ENCODE measurements at places on chromosomes 5 and 9.

DNA sequence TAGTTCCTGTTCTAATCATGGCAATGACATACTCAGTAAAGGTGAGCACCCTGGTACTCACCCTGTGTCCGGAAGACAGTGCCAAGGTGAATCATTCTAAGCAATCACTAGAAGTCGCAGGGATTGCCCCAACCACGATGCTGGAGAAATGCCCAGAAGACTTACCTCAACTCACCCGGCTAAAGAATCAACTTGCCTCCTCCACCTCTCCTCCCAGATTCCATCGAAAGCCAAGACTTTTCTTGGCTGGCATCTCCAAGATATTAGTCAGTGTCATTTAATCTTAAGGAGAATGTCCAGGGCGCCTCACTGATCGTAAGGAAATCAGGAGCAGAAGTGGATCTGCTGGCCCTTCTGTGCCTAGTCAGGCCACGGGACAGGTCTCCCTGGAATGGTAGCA, 204.9 kb downstream of the ERCC6L2 start:
- no peak for DNase-seq

GRCh38 chr5:93578813-93579691, 2.0 kb downstream of the NR2F1-AS1 start:
- DNase-seq, result no peak

GRCh38 chr9:36560771-36561170, 11.9 kb upstream of the MELK start:
- no peak for DNase-seq

DNA sequence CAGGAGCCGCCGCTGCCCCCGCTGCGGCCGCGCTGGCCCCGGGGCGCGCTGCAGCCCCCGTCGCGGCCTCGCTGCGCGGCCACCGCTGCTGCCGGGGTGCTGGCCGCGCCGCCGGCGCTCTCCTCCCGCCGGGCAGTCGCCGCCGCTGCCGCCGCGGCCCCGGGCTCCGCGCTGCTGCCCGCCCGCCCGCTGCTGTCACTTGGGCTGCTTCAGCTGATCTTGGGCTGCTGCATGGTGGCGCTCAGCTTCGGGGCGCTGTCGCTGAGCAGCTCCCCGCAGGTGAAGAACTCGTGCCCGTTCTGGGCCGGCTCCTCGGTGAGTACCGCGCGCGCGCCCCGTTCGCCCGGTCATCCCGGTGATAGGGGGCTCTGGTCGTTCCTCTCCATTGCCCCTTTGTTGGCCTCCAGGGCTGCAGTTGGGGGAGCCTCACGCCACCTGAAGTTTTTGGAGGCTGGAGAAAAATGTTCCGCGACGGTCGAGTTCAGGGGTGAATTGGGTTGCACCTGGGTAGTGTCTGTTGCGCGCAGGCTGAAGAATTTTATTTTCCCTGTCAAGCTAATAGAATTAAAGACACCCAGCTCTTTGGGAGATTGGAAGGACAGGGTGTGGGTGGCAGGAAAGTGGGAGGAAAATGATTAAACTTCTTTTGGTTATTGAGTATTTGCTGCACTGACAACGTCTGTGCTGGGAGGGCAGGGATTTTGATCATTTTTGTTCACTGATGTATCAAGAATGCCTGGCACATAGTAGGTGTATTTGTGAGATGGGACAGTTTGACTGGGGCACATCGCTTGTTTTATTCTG, 596 bp downstream of the ENTREP1 start:
- no peak for DNase-seq

GRCh38 chr5:54691656-54692055, 174.1 kb downstream of the SNX18 start:
- no peak for DNase-seq

GRCh38 chr9:106869458-106869857, 6.5 kb downstream of the ZNF462 start:
- no peak for DNase-seq

Measured in NCI-H2107 (cell line).